ENCODE measurements at places on chromosomes 2 and 18.
A peak's percentile ranks its signal among the peaks of the same experiment; 100 is the strongest.

- no peak for DNase-seq
Measured at GRCh38 chr2:228401065-228401912, 219.8 kb upstream of the SPHKAP start.

DNA sequence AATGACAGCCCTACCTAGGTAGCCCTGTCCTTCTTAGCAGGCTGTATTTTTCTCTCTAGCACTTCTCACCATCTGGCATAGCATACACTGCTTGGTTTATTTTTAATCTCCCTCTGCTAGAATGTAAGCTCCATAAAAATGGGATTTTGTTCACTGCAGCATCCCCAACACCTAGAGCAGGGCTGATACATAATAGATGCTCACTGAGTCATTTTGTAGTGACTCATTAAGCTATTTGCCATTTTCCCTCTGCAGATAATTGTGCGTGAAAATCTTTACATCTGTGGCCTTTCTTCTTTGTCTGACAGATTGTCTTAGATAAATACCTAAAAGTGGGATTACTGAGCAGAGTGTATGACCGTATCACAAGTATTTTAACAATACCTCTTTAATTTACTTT is 82.5 kb downstream of the CERS6 start:
- no peak for DNase-seq

DNA sequence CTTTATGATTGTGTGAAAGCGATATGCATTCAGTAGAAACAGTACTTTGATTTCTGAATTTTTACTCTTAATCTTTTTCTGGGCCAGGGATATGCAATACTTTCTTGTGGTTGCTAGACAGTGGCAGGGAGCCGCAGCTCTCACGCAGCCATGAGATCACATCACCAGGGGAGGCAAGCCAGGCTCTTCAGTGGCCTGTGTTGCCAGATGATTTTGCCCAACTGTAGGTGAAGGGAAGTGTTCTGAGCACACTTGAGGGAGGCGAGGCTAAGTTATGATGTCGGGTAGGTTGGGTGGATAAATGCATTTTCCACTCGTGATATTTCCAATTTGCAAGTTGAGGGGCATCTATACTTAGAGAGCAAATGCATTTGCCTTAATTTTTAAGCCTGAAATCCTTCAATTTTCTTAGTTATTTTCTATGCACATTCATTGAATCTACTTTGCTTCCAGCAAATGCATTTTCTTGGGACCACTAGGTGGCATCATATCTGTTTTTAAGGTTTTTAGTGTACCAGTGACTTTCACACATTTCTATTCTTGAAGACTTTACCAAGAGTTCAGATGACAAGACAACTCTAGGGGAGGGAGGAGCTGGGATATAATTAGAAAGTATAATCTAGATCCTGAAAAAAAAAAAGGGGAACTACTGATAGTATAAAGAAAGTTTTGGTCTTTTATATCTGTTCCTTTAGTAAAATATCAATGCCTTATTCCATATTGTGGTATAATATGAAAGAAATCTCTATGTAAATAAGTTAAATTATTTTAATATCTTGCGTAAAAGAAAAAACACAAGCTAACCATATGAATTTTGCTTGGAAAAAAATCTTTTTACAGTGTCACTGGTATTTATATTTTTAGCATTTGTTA is 643.3 kb downstream of the SOCS6 start:
- DNase-seq, result no peak

GRCh38 chr2:161063946-161064306 is 96.3 kb upstream of the TANK start:
- DNase-seq, result no peak

DNA sequence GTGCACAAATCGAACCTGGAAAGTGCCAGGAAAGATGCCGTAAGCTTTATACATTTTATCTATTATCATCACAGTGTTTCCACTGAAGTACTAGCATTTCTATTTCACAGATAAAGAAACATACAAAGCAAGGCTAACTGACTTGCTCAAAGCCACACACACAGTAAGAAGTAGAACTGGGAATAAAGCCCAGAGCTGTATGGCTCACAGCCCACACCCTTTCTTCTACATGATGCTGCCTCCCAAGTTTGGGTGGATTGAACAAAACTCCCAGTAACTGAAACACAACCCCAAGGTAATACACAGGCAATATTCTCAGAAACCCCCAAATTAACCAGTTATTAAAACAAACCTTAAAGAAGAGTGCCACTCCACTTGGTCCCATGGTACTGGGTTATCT is 11.2 kb downstream of the SAP130 start:
- no peak for DNase-seq

DNA sequence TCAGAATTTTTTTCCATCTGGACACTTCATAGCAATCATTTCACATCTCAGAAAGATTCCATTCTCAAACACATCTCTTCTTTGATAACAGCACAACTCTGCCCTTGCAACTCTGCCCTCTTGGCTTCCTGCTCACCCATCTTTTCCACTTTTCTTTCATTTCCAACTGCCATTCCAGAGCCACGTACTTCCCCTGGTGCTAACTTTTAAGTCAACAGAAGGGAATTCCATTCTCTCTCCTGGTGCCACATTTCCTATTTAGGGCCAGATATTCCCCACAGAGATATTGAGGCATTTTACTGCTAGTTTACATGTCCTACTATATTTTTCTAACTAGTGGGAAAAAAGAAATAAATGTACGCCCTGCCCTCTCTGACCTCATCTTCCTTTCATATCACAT is 590.2 kb downstream of the ARHGAP15 start:
- no peak for DNase-seq

GRCh38 chr18:36769611-36770314 is 59.0 kb downstream of the TPGS2 start:
- no peak for DNase-seq

DNA sequence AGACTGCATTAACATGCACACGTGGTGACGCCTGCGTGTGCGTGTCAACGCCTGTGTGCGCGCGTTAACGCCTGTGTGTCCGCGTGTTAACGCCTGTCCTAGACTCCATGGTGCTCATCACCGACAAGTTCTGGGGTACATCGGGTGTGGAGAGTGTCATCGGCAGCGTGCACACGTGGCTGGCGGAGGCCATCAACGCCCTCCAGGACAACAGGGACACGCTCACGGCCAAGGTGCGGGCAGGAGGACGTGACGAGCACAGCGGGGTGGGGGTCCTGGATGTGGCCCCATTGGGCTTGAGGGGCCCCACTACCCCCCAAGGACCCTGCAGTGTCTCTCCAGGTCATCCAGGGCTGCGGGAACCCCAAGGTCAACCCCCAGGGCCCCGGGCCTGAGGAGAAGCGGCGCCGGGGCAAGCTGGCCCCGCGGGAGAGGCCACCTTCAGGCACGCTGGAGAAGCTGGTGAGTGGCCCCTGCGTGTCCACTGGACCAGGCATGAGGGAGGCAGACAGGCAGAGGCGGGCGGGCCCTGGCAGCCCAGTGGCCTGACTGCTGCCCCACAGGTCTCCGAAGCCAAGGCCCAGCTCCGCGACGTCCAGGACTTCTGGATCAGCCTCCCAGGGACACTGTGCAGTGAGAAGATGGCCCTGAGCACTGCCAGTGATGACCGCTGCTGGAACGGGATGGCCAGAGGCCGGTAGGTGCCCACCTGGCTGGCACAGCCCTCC is 29.2 kb downstream of the GPC1 start:
- peak; percentile 2 for DNase-seq

DNA sequence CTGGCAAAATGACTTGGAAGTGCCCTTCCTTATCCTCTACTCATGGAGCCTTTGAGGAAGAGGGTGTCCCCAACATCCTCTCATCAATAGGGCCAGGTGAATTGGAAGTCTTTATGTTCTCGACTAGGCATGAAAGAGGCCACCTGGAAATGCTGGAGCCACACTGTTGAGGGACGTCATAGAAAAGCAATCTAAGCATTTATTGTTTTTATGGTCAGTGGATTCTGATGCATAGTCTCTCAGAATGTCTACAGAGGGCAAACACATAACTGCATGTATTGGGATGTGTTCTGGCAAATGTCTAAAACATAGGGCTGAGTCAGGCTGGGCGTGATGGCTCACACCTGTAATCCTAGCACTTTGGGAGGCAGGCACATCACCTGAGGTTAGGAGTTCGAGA is 246.6 kb upstream of the SP5 start:
- no peak for DNase-seq

DNA sequence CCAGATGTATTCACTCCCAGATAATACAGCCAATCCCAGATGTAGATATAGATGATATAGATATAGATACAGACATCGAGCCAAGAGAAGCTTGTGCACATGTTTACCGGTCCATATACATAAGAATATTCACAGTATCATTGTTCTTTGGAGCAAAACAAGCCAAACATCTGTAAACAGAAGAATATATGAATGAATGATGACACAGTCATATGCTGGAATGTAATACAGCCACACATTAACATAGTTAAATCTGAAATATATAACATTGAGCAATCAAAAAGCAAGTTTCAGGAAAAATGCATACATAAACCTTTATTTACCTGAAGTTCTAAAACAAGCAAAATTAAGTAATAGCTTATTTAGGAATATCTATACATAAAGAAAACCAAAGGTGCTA is 182.5 kb downstream of the TXNL1 start:
- DNase-seq, result no peak

DNA sequence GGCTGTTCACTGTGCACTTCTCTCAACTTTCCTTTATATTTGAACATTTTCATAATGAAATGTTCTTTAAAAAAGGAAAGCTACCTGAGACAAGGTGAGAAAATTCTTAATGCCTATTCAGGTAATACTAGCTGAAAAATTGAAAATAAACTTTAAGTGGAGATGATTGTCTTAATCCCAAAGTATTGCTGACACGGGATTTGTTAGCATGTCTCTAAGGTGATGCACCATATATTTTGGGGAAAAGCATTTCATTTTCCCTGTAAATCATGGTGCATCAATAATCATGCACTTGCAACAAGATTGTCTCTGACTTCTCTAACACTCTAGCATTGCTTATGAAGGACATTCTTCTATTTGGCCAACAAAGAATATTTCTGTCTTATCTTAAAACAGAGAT is 848.0 kb downstream of the DPP10 start:
- no peak for DNase-seq

DNA sequence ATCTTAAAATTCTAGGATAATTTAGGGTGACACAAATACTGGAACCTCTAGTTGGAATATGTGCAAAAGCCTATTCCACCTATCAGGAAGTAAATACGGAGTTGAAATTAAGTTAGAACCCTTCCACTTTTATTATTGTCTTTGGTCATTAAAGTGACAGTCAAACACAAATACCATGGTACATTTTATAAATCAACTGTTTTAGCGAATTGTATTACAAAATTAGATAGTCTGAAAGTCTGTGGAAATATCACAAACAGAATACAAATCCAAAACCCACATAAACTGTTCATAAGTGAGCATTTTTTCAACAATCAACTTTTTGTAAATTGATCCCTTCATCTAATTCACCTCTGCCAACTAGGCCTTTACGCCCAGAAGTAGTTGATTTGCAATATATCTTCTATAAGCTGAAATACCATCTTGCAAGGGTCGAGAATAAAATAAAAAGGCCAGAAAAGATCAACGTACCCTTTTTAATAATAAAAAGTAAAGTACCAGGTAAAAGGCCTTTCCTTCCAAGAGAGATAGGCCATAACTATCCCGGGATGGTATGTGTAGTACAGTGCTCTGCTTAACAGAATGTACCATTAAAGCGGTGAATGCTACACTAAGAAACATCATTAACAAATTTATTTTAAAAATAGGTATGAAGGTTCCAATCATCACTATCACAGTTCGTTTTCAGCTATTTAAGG is 1.3 kb downstream of the USP34 start:
- no peak for DNase-seq

- no peak for DNase-seq
Measured at GRCh38 chr18:32553174-32553573, 82.5 kb upstream of the GAREM1 start.

- DNase-seq, result no peak
Measured at GRCh38 chr2:129191530-129191929, 787.9 kb upstream of the RAB6C start.
